ENCODE measurements at places on chromosomes 1 and 21.

- no peak for DNase-seq
These were observed 10.9 kb downstream of the TAGLN2 start for GRCh38 chr1:159914252-159915018.

- DNase-seq = no peak
These were observed 147.1 kb downstream of the SLC45A1 start for GRCh38 chr1:8465013-8465412.

GRCh38 chr21:38950435-38951094 lies 144.8 kb downstream of the ETS2 start:
- DNase-seq = no peak

- DNase-seq = no peak
These were observed 33.8 kb upstream of the SLC45A1 start for GRCh38 chr1:8284127-8284526.
